ENCODE measurements at places on chromosomes 2 and 18.

- no peak for DNase-seq
Measured at GRCh38 chr18:69866212-69866611, 81.5 kb downstream of the CD226 start.

- DNase-seq, result no peak
Measured at GRCh38 chr18:63312019-63312409, 7.6 kb downstream of the BCL2 start.

DNA sequence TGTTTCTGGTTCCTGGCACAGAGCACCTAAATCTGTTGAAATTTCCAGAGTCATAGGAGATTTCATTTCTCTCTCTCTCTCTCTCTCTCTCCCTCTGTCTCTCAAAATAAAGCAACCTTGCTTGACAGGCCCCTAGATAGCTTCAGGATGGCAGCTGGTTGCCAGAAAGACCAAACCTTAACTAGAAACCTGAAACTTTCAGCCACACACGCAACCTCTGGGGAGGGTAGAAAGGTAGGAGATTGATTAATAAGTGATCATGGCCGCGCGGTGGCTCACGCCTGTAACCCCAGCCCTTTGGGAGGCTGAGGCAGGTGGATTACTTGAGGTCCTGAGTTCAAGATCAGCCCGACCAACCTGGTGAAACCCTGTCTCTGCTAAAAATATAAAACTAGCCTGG lies 1885.4 kb upstream of the CELF4 start:
- DNase-seq, result no peak

GRCh38 chr18:64749884-64750283 lies 601.0 kb upstream of the LINC00305 start:
- no peak for DNase-seq

DNA sequence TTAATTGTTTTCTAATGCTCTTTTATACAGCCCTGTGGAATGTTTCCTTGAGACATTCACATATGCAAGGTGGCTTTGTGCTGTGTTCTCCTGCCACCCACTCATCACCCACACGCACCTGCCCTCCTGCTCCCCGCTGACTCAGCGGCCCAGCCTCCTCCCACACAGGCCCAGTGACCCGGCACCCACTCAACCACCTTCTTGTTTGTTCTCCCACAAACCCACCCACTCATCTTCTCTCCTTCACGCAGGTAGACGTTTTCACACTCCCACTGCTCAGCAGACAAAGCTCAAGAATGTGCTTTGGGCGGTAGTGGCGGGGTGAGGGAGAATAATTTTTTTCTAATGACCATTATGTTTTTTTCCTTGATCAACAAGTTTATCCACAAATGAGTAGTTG lies 28.6 kb upstream of the NEMP2 start:
- DNase-seq, result no peak

DNA sequence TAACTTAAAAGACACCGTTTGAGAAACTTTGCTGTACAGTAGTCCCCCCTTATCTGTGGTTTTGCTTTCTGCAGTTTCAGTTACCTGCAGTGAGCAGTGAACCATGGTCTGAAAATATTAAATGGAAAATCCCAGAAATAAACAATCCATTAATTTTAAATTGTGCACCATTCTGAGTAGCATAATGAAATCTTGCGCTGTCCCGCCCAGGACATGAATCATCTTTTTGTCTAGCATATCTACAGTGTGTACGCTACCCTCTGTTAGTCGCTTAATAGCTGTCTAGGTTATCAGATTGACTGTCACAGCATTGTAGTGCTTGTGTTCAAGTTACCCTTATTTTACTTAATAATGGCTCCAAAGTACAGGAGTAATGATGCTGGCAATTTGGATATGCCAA lies 6.1 kb downstream of the ARPC2 start:
- peak; percentile 49 for DNase-seq

DNA sequence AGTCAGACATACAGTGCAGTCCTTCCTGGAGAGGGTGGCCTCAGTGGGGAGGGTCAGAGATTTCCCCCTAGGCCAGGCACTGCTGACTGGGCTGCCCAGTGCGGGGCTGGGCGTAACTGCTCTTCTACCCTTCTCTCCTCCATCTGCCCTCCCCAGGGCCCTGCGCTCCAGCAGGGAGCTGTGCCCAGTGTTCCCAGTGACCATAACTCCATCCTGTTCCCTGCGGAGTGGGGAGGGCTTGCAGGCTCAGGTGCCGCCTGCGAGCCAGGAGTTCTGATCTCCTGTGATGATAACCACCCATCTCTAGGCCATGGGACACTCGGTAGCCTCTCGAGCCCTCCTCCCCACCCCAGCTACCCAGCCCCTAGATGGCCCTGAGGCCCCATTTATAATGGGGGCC lies 107.6 kb downstream of the SMAD7 start:
- DNase-seq, result no peak

GRCh38 chr2:2717406-2717805 lies 386.3 kb upstream of the MYT1L start:
- no peak for DNase-seq

GRCh38 chr2:39638581-39638980 lies 27.1 kb upstream of the TMEM178A start:
- DNase-seq, result no peak

DNA sequence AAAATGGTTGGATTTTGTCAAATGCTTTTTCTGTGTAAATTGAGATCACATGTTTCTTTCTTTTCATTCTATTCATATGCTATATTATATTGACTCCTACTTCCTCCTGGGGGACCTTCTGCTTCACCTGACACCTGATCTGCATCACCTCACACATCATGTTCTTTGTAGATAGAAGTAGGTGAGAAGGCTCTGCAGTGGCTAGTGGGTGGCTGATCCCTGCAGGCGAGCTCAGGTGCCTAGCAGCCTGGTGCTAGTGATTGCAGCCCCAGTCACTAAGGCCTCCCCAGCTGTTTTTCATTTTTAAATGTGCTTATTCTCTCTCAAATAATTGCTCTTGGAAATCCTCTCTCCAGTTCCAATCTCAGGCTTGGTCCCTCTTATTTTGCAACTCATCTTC lies 33.6 kb downstream of the MC4R start:
- DNase-seq, result no peak

GRCh38 chr2:69989009-69989408 lies 27.6 kb upstream of the ASPRV1 start:
- DNase-seq, result no peak

DNA sequence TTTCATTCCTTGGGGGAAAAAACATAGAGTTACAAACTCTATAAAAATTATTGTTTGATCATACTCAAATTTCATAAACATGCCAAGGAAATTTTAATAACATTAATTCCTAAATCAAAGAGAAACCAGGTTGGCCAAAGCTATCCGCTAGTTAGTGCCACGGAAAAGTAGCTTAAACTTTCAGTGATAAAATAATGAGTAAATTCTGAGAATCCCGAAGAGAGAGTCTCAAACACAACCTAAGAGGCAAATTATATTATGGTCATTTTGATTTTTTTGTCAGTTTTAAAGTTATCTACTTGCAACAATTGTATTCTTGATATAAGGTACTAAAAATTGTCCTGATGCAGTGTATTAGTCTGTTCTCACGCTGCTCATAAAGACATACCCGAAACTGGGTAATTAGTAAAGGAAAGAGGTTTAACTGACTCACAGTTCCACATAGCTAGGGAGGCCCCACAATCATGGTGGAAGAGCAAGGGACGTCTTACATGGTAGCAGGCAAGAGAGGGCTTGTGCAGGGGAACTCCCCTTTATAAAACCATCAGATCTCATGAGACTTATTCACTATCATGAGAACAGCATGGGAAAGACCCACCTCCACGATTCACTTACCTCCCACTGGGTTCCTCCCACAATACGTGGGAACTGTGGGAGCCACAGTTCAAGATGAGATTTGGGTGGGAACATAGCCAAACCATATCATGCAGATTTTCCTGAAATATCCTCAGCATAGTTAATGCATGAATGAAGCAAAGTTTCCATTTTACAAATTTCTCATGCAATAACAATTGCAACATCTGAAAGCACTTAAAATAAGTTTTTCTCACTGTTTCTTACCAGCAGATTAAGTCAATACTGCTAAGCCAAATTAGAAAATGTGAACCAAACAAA lies 205.9 kb upstream of the STK17B start:
- peak; percentile 70 for DNase-seq

DNA sequence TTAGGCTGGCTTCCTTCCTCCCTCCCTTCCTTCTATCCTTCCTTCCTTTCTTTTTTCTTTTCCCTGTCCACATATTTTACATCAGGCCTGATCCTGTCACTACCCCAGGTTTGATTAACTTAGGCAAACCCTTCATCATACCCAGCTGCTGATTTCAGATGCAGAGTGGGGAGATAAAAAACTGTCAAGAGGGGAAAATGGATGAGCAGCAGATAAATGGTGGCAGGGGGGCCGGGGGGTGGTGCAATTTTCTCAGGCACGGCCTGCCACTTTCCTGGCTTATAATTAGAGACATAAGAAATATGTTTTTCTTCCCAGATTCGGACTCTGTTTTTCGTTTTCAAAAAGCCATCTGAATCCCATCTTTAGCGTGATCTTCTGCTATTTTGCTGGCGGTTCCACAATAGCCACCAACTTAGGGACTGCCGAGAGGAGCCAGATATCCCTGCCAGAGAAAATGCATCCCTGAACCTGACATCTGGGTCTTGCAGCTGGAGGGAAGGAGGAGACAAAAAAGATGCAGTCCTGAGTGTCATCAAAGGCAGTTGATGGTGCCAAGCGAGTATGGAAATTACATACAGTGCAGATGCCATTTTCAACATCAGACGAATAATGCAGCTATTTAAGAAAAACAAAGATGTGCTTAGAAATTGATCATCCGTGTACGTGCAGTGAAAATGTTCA lies 49.9 kb downstream of the CXCR4 start:
- DNase-seq, result no peak

Data from amniotic epithelial cell (primary cell).